Glutamatergic neuron (in vitro differentiated cells): ENCODE measurements at places on chromosomes 6 and 20. TPM values are rescaled to one million over a fixed set of nuclear protein-coding genes. Genes with fewer than 3 reads are reported as not detected.

The SSTR4 gene
- not detected for total RNA-seq

The BIRC7 gene
- total RNA-seq, result not detected

The TNNC2 gene
- 0.64 TPM for total RNA-seq

The TINAG gene
- not detected for total RNA-seq

The TMEM170B gene
- total RNA-seq, result 11.0 TPM

The RAB44 gene
- not detected for total RNA-seq

The GSTA4 gene
- 81.1 TPM for total RNA-seq

GRCh38 chr6:102670735-102671134 is 1277.2 kb downstream of the GRIK2 start:
- DNase-seq, result no peak

- no peak for DNase-seq
These were observed 48.8 kb upstream of the CHRNA4 start for GRCh38 chr20:63409834-63410435.

DNA sequence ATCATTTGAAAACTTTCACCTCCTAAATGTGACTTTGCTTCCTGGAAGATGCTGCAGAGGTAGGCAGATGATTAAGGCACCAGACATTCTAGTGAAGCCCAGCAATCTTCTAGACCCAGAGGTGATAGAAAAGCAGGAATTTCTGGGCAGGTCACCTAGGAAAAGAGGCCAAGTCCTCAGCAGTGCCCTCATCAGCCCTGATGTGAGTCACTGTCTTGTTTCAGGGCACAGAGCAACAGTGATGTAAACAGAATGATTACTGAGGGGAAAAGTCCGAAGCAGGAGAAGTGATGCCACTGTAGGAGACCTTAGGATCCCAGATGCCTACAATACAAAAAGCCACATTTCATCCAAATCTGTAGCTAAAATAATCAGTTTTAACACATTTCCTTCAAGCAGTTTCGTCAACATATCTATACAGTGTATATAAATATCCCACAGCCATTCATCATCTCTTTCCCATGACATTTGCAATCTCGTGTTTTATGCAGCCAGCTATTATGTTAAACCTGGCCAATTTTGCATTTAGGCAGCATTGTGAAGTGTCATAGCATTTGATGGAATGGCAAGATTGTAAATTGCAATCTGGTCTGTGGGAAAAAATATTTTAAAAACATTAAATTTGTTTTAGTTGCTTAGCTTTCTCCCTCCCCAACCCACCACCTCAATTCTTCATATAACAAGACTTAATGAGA is 401.2 kb upstream of the RNF217 start:
- no peak for DNase-seq

DNA sequence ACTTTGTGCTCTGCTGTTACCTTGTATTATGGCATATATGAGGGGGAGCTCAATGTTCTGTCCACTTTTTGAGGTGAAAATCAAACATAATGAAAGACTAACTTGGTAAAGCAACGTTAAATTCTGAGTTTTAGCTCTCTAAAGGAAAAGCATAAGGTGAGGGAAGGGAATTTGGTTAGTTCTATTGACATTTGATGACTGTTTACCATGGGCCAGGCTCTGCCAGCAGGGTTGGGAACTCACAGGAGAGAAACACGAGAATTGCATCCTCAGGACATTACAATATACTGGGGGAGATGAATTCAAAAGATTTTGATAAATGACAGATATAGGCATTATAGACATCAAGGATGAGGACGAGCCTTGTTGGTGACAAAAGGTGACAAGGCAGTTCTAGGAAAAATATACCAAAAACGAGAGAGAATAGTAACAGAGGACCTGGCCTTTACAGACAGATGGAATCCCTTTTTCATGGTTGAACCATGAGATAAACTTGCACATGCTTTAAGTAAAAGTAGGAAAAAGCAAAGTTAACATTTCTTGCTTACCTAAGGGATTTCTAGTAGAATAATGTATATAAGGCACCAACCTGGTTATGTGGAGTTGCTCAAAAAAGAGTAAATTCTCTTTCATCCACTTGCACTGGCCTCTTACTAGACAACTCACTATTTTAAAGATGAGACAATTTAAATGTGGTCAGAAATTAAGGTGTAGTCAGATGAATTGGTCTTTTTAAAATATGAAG is 191.4 kb downstream of the NKAIN2 start:
- no peak for DNase-seq

DNA sequence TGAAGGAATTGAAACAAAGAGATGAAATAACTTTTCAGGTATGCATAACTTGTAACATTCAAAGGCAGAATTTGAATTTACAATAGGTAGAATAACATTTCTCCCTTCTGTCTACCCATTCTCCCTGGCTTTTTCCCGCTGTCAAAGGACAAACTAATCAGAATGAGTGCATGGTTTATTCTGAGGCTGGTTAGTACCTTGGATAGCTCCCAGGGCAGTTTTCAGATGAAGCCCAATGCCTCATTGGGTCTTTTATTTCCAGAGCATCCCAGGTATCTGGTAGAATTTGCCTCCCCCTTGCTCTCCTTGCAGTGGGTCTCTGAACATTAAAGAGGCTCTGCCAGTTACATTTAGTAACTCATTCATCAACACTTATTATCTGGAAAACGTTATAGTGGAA is 665.5 kb downstream of the BCKDHB start:
- no peak for DNase-seq

DNA sequence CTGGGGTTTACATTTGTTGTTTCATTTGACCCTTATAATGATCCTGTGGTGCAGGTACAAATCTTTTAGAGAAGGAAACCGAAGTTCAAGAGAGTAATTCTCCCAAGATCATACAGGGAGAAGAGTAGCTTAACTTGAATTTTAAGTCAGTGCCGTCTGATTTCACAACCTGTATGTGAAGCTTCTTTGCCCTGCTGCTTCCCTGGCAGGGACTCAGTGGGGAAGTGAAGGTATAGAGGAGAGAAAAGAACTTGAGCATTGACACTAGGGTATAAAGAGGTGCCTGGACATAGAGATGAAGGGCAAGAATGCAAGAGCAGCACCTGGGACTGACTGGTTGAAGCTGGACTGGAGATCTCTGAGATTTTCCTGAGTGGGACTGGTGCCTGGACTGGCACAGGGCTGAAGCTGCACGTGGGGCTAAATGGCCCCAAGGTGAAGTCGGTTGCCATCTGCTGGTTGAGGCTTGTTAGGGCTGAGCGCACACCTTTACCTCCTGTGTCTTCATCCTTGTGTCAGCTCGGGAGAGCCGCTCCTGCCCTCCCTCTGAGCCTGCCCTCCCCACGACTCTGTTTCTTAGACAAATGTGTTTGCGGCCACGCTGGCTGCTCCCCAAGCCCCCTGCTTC is 41.8 kb downstream of the FARS2 start:
- no peak for DNase-seq

DNA sequence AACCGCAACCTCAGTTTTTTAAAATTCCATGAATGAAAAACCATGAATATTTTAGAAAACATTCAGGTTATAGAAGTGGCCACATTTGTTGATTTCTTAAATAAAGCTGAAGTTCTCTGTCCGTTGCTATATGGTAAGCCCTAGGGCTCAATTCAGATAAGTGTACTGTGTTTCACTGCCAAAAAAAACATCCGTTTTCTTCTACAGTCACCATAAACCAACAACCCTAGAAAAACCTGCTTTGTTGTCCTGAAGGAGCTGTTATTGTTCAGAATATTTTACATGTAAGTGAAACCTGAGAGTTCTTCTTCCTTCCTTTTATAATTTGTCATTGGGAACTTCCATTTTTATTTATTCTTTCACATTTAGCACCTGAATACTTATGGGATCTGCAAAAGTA is 274.1 kb downstream of the TFAP2A start:
- no peak for DNase-seq

DNA sequence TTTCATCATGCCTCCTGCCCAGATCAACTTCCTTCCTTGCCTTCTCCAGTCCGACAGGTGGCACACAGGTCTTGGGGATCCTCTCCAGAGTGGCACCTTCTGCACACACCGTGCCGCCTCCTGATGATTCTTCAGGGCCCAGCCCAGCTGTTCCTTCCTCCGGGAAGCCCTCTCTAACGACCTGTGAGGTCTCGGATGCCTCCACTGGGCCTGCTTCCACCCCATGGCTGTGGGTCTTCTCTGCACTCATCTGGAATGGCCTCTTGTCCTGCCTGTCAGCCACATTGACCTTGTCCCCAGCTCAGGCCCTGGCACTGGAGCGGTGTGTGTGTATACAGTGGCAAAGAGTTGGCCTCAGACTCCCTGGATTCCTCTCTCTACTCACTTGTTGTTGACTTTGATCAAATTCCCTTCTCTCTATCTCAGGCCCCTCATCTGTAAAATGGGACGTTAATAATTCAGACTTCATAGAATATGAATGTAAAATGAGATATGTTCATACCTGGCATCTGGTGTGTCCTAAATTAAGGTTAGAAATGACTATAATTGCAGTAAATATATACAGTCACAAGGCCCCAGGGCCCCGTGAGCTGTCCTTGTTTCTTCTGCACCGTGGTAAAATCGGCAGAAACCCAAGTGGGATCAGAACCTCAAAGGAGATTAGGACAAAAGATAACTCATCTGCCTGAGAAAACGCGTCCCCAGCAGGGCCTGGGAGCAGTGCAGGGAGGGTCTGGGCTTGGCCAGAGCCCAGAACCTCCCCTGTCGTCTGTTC is 1.5 kb downstream of the FAM210B start:
- DNase-seq, result no peak

DNA sequence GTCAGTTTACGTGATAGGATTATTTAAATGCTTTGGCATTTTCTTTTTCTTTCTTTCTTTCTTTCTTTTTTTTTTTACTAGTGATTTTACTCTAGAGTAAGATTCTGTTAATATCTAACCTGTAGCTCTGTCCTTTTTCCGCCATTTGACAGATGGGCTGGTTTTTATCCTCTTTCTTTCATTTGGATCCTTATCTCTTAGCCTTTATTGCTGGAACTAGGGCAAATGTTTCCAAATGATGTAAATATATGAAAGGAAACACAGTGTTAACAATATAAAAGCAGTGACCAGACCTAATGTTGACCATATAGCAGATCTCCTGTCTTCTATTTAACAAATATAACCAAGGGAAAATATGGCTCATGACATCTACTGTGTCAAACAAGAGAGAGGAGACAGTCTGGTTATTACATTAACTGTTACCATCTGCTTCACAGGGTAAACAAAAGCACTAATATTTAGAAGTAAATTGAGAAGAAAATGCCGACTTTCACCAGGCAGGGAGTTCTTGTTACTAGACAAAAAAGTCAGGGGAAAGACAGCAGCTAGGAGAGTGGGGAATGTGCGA is 59.8 kb upstream of the GCLC start:
- no peak for DNase-seq

DNA sequence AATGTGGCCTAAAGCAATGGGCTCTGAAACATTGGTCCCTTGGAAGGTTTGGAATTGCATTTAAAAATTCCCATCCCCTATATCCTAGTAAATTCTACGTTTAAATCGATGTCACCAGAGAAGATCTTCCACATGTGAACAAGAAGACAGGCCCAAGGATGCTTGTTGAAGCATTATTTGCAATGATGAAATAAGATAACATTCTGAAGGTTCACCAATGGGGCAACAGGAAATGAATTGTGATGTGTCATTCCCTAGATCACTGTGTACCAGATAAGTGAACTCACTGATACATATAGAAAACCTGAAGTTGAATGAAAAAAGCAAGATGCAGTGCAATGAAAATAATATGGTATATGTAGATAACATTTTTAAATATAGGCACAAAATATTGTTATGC is 464.3 kb upstream of the BTBD3 start:
- DNase-seq, result no peak

DNA sequence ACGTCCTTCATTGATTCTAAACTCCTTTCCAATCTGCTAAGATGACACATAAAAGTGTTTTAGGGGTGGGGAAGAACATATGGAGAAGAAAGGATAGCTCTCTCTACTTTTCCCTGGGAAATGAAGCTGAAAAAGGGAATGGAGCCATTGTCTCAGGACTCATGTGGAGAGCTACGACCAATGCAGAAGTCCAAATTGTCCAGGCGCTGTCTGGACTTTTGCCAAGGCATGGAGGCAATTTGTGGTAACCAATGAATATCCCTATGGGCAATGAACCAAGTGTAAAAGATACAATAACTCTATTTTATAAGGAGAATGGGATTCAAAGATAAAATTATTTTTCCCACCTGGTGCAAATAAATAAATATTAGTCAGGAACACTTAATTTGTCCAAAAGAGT is 16.1 kb downstream of the FBXL4 start:
- DNase-seq, result peak; percentile 30

DNA sequence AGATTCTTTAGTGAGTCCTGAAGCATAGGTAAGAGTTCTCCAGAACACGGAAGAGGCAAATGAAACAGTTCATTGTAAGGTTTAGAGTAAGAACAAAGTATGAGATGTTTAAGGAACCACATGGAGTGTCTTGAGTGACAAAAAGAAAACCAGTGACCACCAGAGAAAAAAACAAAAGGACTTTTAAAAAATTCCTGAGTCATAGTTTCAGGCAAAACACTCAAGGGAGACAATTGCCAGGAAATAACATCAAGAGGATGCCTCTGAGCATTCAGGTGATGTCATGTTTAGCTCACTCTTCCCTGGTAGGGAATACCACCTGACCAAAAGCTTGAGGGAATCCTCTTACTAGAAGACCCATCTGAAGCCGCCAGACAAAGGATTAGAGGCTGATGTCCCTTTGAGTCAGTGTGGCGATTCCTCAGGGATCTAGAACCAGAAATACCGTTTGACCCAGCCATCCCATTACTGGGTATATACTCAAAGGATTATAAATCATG is 110.3 kb downstream of the COL19A1 start:
- no peak for DNase-seq

DNA sequence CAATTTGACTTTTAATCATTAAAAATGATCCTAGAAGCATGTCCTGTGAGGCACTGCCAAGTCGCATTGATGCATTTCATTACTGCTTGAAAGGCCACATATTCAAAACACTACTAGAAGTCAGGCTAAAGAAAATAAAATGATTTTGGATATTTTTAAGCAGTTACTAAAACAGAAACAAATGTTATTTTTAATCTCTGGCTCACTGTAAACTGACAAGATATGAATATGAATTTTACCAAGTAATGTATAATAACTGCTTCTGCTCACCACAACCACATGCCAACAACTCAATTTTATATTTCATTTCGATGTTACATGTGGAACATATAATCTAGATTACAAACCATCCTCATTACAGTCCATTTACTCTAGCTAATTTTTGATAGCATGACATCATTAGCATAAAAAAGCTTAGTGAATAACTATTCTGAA is 90.6 kb downstream of the ATXN1 start:
- no peak for DNase-seq

- DNase-seq, result no peak
These were observed 279.6 kb downstream of the NRN1 start for GRCh38 chr6:5726976-5727718.

- DNase-seq, result no peak
These were observed 489.2 kb downstream of the EPHA7 start for GRCh38 chr6:92930171-92930570.

GRCh38 chr6:72941751-72942150 is 283.5 kb downstream of the KHDC1L start:
- DNase-seq, result no peak

DNA sequence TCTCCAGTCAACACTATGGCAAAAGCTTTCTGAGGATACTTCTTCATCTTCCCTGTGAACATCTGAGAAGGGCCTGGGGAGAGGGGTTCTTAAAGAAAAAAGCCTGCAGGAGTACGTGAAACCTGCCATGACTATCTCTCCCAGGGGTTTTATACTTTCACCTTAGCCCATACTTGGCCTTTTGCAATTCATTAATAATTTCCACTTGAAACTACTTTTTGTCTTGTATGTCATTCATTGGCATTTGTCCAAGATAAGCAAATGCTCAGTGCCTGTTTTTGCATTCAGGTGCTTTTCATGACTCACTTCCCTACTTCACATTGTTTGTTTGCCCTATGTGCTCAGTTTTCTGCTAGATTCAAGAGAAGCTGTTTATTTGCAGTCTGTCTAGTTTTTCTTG is 580.3 kb upstream of the GJE1 start:
- DNase-seq, result no peak

- peak; percentile 88 for DNase-seq
These were observed 49.7 kb upstream of the BHLHE23 start for GRCh38 chr20:63056236-63057170.
